ENCODE measurements at places on chromosomes 12 and 14.
A peak's percentile ranks its signal among the peaks of the same experiment; 100 is the strongest.

GRCh38 chr12:125340791-125341190 is 275.6 kb downstream of the AACS start:
- DNase-seq: no peak

GRCh38 chr14:92448786-92449185 is 64.8 kb upstream of the RIN3 start:
- DNase-seq: no peak

GRCh38 chr14:82710267-82710841 is 1176.7 kb upstream of the SEL1L start:
- peak; percentile 63 for DNase-seq

DNA sequence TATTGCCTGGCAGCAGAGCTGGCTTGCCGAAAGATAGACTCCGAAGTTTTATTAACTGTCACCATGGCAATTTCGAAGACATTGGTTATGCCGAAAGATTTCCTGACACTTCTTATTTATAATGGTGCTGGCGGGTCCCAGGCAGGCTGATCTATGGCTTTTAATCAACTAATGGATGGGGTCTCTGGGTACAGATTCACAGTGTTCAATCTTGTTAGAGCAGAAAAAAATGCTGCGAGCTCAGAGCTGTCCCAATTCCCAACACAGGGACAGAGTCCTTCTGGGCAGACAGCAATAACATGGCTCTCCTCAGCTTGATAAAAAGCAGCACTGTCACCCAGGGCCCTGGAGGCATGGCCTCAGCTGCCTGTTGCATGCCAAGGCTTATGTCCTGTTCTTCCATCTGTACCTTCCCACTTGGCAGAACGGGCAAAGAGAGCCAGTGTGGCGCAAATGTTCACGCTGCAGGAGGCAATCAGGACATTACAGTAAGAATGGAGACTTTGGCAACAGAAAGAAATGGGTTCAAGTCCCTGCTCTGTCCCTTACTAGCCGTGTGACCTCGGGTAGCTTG is 228.2 kb upstream of the PWP1 start:
- DNase-seq: no peak

DNA sequence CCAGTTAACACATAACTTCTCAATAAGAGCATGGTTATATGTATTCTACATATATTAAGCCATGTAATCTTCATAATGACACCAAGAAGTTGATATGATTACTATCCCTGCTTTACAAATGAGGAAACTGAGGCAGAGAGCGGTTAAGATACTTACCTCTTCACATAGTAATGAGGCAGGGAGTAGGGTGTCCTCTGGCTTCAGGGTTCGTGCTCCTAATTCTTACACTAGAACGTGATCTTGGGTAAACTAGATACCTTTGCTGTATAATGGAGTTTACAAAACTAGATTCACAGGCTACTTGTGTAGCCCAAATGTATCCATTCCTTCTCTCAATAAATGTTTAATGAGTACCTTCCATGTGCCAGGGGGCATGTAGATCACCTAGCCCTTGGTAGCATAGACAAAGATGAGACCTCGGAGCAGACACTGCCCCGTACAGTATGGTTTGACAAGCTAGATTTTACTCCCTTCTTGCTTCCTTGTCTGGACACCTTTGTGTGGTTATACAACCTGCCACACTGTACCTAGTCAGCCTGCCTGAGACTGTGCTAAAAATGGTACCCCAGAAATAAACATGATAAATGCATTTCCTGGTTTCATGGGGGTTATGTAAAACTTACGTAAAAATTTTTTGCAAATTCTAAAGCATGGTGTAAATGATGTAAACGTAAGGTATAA is 991.8 kb downstream of the VRK1 start:
- DNase-seq: no peak

DNA sequence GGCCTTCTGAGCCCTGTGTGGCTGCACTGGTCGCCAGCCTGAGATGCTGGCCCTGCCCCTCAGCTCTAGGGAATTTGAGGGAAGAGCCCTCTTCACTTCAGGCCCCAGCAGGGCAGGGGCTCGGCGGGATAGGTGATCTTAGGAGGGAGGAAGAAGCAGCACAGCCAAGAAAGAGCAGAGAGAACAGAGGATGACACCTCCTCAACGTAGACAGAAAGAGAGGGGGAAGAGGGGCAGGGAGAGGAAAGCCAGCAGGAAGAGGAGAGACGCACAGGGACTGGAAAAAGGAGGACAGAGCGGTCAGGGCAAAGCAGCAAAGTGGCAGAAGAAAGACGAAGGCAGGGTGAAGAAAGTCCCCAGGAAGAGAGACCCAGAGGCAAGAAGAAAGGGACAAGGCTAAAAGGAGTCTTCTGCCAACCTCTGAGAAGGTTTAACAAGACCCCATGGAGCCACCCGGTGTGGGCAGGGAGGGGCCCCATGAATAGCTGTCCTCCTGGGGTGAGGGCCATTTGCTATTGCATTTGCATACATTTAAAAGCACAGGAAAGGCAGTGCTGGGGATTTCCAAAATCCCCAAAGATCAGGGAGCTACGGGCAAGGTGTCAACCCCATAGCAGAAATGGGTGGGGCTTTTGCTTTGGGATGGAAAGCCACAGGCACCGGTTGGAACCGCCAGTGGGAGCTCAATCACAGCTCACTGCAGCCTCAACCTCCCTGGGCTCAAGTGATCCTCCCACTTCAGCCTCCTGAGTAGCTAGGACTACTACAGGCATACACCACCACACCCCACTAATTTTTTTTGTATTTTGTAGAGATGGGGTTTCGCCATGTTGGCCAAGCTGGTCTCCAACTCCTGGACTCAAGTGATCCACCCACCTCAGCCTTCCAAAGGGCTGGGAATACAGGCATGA is 22.7 kb downstream of the CMKLR1 start:
- no peak for DNase-seq

GRCh38 chr12:83046019-83046418 is 359.3 kb downstream of the TMTC2 start:
- no peak for DNase-seq

GRCh38 chr12:70463997-70464396 is 97.9 kb downstream of the KCNMB4 start:
- no peak for DNase-seq
